ENCODE measurements at places on chromosomes 4 and X. TPM values are rescaled to one million over a fixed set of nuclear protein-coding genes. Genes with fewer than 3 reads are reported as not detected.

DNA sequence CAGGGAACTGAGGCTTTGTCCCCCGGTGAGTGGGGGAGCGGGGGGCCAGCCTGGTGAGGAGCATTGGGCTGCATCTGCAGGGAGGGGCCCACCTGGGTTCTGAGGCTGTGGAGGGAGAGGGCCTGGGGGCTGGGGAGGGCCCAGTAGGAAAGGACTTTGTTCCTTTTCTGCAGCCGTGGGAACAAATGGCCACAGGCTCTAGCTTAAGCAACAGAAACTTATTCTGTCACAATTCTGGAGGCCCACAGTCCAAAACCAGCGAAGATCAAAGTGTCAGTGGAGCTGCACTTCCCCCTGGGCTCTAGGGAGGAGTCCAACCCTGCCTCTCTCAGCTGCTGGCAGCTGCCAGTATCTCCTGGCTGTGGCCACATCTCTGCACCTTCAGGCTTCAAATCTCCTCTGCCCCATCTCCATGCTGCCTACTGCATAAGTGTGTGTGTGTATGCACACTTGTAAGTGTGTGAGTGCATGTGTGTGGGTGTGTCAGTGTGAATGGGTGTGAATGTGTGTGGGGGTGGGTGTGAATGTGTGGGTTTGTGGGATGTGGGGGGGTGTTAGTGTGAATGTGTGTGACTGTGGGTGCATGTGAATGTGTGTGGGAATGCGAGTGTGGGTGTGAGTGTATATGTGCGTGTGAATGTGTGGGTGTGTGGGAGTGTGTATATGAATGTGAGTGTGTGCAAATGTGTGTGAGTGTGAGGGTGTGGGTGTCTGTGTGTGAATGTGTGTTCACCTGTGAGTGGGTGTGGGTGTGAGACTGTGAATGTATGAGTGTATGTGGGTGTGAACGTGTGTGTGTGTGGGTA lies 204.5 kb upstream of the PSAPL1 start:
- no peak for DNase-seq

Gene TET2
- 36.0 TPM for total RNA-seq

Gene SSX2B
- total RNA-seq, result not detected

Gene ATP10D
- 4.1 TPM for total RNA-seq

Gene LUZP4
- total RNA-seq, result not detected
